ENCODE measurements at places on chromosomes 11 and 22.

- no peak for DNase-seq
Observed at GRCh38 chr11:69841170-69841858, 22.1 kb upstream of the FGF3 start.

- DNase-seq: no peak
Observed at GRCh38 chr11:88231894-88232482, 56.7 kb upstream of the RAB38 start.

- DNase-seq: no peak
Observed at GRCh38 chr11:66415423-66415822, 5.4 kb upstream of the NPAS4 start.

DNA sequence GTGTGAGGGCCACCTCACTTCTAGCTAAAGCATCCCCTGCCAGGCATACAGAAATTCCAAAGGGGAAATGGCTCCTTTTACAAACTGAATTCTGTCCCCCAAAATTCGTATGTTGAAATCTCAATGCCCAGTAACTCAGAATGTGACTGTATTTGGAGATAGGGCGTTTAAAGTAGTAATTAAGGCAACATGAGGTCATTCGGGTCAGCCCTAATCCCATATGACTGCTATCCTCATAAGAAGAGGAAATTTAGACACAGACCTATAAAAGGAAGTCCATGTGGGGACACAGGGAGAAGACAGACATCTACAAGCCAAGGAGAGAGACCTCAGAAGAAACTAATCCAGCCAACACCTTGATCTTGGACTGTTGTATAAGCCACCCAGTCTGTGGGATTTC lies 119.1 kb downstream of the CHST1 start:
- DNase-seq: no peak

- DNase-seq: no peak
Observed at GRCh38 chr11:73838443-73839122, 38.1 kb downstream of the COA4 start.

GRCh38 chr11:111714522-111714921 lies 51.7 kb downstream of the PPP2R1B start:
- DNase-seq: no peak

DNA sequence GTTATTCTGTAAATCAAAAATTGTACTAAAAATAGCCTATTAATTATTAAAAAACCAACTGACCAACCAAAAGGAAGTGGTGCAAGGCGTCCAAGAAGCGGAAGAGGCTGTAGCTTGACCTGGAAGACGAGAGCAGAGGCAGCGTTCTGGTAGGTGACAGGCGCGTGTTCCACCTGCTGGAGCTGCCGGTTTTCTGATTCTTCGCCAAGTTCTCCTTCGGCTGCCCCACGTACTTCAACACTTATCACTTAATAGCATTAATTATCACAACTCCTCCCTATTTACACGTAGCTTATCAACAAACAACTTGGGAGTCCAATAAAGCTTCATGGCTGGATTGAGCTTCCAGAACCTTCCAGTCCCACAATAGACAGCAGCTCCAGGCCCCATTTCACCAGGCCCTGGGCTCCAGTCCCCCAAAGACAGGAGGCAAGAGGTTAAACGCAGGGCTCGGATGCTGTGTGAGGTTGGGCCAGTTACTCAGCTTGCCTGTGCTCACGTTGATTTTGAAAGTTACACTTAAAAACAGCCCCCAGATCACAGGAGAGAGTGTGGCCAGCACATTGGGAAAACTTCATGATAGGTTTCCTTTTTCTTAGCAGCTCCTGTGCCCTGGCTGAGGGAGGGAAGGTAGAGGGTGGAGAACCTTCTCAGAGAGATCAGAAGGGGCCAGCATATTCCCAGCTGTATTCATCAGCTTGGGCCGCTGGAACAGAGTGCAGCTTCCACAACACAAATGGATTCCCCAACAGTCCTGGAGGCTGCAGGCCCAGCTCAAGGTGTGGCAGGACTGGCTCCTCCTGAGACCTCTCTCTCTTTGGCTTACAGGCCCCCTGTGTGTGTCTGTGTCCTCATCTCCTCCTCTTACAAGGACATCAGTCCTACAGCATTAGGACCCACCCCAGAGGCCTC lies 54.2 kb upstream of the FGF3 start:
- DNase-seq: no peak

- no peak for DNase-seq
Observed at GRCh38 chr11:116918925-116919655, 81.7 kb upstream of the APOA1 start.

DNA sequence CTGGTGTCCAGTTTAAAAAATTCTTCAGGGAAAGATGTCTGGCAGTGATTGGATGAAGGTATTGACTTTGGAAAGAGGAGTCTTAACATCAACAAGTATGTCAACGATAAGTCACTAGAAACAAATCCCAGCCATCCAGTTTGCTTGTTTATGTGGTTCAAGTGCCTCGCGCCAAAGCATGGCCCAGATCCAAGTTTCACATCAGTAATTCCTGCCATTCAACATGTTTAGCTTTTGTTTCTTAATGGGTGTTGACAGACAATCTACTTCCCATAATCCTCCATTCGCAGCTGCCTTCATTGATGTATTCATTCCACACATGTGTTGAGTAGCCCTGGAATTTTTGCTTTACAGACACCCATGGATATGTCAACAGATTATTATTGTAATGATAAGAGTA lies 77.8 kb downstream of the UBASH3B start:
- no peak for DNase-seq

DNA sequence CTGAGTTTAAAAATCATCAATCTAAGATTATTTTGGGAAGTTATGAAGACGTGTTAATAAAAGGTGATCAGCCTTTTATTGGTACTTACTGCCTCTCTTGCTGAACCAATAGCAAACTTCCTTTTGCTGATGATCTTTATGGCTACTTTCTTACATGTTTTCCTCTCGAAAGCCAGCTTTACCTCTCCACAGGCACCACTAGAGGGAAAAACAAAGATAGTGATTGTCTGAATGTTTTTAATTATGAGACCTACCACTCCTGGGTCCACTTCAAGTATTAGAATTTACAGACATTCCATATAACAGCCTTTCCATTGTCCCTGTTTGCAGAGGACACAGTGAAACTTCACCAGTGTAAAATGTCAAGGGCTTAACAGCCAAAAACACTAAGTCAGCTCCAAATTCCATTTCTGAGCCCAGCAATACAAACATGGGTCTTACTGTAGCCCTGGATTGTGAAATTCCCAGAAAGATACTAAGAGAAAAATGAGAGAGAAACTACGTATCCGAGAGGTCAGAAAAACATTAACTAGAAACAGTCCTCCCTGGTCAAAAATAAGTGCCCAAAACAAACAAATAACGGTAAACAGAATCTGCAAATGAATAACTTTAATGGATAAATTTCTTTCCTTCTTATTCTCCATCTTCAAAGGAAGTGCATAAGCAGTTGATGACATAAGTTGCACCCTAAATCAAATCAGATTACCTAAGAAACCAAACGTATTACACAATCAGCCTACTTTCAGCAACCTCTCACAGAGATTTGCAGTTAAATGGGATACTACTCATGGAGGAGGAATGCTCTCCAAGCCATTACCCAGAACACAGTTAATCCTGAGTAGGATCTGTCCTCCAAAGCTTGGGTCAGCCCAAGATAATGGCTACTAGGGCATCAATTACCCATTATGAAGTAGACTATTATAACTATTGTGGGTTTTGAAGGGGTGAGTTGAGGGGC lies 29.5 kb downstream of the CHEK2 start:
- DNase-seq: no peak

DNA sequence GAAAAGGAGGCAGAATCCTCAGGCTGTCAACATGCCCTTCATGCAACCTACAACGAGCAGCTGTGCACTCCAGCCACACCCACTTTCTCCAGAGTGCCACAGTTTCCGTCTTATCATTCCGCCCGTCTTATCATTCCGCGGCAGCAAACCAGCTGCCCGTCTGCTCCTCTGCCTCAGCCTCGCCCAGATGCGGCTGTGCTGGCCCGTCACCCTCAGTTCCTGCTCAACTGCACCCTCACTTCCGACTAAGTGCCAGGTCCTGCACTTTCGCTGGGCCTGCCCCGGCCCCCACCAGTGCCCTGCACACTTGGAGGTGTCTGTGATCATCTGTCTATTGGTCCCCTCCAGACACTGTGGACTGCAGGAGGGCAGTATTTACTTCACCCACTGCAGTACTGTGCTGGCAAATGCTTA lies 43.7 kb downstream of the MICAL3 start:
- DNase-seq: peak; percentile 43

- no peak for DNase-seq
Observed at GRCh38 chr11:12685229-12685628, 11.0 kb downstream of the TEAD1 start.

- DNase-seq: no peak
Observed at GRCh38 chr22:27489178-27489675, 312.3 kb downstream of the MN1 start.

DNA sequence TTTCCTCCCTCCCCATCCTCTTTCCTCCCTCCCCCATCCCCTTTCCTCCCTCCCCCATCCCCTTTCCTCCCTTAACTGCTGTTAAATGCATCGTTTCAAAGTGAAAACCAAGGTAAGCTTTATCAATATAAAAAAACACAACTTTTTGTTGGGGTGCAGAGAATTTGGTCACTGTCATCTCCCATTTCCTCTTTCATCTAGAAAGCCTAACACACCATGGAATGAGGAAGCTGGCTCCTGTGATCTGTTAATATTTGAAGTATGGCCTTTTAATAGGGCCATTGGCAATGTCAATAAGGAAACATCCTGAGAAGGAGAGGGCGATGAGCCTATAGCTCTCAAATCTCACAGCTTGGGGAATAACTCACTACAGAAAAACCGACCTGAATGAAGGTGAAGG lies 7.0 kb downstream of the EXPH5 start:
- DNase-seq: no peak

DNA sequence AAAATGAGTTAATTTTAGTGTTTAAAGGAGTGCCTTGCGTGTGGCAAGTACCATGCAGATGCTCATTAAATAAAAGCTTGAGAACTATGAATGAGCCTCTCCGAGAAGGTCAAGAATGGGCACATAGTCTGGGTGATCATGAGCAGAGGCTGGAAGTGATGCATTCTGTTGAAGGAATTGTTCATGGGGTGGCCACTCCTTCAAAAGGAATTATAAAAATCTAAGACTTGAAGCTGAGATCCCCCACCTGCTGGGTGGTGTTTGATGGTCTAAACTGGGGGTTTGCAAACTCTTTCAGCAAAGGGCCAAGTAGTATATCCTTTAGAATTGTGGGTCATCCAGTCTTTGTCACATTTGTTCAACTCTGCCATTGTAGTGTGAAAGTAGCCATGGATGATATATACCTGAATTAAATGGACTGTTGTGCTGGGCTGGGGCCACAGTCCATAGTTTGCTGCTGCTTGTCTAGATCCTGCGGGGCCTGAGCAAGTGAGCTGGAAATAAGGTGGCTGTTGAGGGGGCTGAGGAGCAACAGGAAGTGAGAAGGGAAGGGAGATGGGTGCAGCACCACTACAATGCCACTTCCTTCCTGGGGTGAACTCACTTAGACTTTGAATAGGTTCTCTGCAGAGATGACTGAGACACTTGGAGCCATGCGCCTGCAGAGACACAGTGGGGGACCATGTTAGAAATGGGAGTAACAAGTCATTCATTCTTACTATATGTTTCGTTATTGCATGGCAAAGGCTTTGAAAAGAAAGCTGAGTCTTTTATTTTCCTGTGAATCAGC lies 179.0 kb downstream of the SNX19 start:
- DNase-seq: no peak

GRCh38 chr11:115316696-115317095 lies 187.5 kb downstream of the CADM1 start:
- no peak for DNase-seq

GRCh38 chr11:62726915-62727164 lies 417 bp downstream of the HNRNPUL2 start:
- DNase-seq: no peak

DNA sequence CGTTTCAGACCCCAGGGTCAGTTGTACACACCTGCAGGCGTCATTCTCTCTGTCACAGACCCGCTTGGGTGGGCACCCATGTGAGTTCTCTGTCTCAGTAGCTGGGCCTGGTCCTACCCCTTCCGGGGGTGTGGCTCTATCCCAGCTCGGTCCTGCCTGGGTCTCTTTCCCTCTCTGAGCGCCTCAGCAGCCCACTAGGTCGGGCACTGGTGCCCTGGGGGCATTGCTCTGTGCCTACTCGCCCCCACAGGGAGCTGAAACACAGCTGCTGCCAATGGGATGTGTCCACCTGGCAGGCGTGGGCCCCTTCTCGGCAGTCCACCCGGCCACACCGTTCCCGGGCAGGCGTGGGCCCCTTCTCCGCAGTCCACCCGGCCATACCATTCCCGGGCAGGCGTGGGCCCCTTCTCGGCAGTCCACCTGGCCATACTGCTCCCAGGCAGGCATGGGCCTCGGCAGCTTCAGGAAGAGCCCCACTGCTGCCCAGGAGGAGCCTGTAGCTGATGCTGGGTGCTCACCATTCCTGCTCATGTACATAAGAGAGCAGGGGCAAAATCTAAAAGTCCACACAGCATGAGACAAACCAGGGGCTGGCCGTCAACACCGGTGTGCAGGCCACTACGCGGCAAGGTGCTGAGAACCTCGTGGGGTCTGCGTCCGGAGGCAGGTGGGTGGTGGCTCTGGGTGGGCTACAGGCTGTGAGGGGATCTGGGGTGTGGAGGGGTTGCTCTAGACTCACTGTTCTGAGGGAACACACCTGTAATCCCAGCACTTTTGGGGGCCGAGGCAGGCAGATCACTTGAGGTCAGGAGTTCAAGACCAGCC lies 12.3 kb downstream of the MLC1 start:
- no peak for DNase-seq

GRCh38 chr11:79437278-79437980 lies 3.4 kb downstream of the TENM4 start:
- no peak for DNase-seq

- no peak for DNase-seq
Observed at GRCh38 chr11:20616920-20617319, 17.5 kb downstream of the SLC6A5 start.

DNA sequence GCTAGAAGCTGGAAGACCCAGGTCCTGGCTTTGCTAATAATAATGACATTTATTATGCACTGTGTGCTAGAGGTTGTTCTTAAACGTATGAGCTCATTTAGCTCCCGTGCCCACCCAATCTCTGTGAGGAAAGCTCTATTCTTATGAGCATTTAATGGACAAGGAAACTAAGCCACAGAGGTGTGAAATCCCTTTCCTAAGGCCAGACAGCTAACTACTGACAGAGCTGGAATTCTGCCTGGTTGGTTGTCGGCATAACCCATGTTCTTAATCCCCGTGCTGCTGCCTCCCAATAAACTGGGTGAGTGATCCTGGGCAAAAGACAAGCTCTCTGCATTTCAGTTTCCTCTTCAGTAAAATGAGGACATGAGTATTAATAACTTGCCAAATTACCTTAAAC lies 49.4 kb downstream of the SNX19 start:
- DNase-seq: no peak

DNA sequence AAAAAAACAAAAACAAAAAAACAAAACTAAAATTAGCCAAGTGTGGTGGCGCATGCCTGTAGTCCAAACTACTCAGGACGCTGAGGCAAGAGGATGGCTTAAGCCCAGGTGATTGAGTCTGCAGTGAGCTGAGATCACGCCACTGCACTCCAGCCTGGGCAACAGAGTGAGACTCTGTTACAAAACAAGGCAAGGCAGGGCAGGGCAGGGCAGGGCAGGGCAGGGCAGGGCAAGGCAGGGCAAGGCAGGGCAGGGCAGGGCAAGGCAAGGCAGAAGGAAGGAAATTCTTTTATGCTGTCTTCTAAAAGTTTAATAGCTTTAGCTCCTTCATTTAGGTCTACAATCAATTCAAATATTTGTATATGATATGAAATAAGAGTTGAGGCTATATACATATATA lies 50.1 kb upstream of the RASSF10 start:
- no peak for DNase-seq

- no peak for DNase-seq
Observed at GRCh38 chr11:33895752-33896137, 3.9 kb upstream of the LMO2 start.

- DNase-seq: no peak
Observed at GRCh38 chr11:95711162-95711944, 78.2 kb downstream of the FAM76B start.

- no peak for DNase-seq
Observed at GRCh38 chr11:93694557-93694956, 33.1 kb downstream of the CEP295 start.

All from stimulated activated naive B cell treated with anti-CD40 and anti-IgM and Interleukin-4, amounts not matched to agents 10 μg/mL and 1 μg/mL and 100 μg/mL, for 72 hours (primary cell).